ENCODE measurements at places on chromosomes 5 and 9.

DNA sequence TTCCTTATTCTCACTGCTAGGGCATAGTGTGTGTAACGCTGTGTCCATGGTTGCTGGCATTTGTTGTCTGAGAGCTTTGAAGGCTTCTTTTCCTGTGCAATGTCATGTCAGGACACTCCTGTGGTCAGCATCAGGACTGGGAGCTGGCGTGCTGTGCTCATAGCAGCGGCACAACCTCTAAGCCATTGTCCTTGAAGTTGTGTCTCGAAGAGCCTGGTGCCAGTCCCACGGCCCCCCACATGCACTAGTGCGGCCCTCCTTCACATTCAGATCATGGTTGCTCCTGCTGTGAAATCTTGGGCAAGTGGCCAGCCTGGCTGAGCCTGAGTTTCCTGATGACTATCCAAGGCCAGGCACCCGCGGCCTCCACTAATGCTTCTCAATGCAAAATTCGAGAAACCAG lies 32.4 kb downstream of the PDZD2 start:
- DNase-seq = no peak

GRCh38 chr9:108468364-108468763 lies 387.4 kb downstream of the ACTL7B start:
- DNase-seq = peak; percentile 23

- no peak for DNase-seq
Observed at GRCh38 chr5:180644825-180645273, 4.6 kb downstream of the FLT4 start.

DNA sequence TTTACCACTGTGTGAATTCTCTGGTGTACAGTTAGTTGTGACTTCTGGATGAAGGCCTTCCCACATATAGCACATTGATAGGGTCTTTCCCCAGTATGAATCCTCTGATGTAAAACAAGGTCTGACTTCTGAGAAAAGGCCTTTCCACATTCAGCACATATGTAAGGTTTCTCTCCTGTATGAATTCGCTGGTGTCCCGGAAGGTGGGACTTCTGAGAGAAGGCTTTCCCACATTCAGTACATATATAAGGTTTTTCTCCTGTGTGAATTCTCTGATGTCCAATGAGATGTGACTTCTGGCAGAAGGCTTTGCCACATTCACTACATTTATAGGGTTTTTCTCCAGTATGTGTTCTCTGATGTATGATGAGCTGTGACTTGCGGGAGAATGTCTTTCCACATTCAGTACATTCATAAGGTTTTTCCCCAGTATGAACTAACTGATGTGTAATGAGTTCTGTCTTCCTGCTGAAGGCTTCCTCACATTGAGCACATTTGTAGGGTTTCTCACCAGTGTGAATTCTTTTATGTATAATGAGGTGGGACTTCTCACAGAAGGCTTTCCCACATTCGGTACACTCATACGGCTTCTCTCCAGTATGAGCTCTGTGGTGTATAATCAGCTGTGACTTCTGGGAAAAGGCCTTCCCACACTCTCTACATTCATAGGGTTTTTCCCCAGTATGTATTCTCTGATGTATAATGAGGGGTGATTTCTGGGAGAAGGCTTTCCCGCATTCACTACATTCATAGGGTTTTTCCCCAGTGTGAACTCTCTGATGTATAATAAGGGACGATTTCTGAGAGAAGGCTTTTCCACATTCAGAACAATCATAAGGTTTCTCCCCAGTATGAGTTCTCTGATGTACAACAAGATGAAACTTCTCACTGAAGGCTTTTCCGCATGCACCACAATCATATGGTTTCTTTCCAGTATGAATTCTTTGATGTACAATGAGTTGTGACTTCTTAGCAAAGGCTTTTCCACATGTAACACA lies 9.1 kb downstream of the ZNF300 start:
- no peak for DNase-seq

DNA sequence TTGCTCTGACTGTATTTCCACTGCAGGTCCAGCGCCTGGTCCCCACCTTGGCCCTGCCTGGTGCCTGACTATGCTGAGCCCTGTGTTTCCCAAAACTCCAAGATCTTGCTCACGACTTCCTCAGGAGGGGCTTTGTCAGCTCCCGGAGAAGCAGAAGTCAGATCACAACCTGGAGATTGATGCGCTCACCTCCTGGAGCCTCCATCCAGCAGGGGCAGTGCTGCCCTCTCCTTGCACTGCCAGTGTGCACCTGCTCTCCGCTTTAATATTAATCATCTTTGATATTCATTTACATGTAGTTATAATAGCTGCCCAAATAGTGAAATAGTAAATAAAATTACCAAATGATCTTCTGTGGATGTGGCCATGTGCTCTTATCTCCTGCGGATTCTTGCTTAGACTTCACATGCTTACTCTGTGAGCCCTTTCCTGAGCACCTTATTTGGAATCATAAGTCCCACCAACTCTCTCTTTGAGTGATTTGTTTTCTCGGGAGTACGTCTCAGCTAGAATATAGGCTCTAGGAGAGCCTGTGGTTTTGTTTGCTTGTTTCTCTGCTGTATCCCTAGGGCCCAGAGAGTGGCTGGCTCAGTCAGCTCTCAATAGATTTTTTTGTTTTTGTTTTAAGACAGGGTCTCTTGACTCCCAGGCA lies 17.4 kb downstream of the MAML1 start:
- DNase-seq = no peak

GRCh38 chr5:108801301-108801700 lies 53.6 kb downstream of the FER start:
- DNase-seq = no peak

DNA sequence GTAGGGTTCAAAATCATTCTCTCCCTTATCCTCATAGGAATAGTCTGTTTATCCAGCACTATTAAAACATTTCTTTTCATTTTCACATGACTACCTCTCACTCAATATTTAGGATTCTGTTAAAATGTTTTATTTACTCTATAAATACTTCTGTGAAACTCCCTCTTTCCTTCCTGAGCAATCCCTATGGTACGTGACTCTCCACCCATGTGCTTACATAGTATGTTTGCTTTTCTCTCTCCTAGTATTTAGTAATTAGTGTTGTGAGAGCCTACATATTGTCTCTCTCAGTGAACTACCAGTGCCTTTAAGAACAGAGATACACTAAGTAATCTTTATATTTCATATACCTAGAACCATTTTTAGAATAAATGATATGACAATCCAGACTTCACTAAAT lies 46.0 kb downstream of the PTPRD start:
- DNase-seq = no peak

GRCh38 chr9:120080849-120081248 lies 499.1 kb downstream of the CDK5RAP2 start:
- DNase-seq = no peak

- no peak for DNase-seq
Observed at GRCh38 chr5:79687889-79688288, 1.7 kb upstream of the CMYA5 start.

DNA sequence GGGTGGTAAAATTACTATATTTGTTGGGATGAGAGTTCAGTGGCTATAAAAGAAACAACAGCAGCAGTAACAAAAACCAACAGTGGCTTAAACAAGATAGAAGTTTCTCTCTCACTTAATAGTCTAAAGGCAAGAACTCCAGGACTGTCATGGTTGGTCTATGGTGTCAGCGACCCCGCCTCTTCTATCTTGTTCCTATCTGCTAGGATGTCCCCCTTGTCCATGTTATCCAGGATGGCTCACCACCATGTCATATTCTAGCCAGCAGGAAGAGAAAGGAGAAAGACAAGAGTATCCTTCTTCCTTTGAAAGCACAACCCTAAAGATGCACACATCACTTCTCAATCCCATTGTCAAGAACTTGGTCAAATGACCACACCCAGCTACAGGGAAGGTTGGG lies 11.3 kb upstream of the OTP start:
- no peak for DNase-seq

- DNase-seq = no peak
Observed at GRCh38 chr5:147956064-147956841, 49.9 kb upstream of the C5orf46 start.

GRCh38 chr5:55969956-55970355 lies 24.8 kb downstream of the IL6ST start:
- DNase-seq = peak; percentile 54

DNA sequence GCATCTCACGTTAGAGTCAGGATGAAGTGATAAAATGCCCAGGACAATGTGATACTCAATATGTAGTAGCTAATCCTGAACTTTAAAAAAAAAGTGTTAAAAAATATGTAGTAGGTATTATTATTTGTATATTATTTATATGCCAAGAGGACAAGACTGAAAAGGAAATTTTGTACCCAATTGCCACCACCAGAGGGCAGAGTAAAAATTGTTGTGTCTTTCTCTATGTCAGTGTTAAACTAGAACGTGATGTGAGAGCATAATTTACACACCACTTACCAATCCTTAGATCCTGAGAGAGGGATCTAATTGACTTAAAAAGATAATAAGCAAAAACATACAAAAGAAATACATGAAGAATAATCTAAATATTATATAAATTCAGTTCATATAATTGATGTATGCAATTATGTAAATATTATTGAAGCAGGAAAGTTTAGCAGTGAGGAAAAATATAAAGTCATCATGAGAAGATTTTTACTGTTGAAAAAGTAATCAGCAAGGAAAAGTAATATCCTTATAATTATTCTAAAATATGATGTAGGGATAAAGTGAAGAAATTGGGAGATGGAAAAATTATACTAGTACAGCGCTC lies 288.9 kb downstream of the RAB3C start:
- peak; percentile 36 for DNase-seq

DNA sequence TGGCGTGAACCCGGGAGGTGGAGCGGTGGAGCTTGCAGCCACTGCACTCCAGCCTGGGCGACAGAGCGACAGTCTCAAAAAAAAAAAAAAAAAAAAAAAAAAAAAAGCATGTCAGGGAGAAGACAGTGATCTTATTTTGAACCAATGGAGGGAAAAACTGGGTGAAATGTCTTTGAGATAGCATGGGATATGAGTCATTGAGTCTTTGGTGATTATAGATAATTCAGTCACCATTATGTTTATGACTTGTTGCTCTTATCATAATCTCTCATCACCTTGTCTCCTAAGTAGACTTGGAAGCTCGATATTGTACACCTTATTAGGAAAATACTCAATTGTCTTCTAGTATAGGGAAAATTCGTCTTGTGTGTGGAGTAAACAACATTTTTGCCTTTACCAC lies 55.1 kb upstream of the KDM4C start:
- no peak for DNase-seq

DNA sequence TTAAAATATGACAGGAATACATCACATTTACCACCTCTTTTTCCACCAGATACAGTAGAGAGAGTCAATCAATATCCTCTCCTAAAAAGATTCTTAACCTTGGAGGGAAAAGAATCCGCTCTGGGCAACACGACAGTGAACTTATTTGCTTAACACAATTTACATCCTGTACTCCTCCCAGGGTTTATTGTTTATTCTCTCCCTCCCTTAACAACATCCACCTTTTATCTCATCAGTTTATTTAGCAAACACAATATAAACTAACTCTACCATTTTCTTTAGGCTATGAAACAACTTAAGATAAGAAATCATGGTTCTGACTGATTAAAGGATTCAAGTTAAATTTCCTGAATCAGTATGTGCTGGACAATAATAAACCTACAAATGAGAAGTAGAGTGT lies 50.9 kb downstream of the CERT1 start:
- no peak for DNase-seq

- DNase-seq = no peak
Observed at GRCh38 chr9:82308836-82309235, 320.3 kb downstream of the SPATA31D1 start.

DNA sequence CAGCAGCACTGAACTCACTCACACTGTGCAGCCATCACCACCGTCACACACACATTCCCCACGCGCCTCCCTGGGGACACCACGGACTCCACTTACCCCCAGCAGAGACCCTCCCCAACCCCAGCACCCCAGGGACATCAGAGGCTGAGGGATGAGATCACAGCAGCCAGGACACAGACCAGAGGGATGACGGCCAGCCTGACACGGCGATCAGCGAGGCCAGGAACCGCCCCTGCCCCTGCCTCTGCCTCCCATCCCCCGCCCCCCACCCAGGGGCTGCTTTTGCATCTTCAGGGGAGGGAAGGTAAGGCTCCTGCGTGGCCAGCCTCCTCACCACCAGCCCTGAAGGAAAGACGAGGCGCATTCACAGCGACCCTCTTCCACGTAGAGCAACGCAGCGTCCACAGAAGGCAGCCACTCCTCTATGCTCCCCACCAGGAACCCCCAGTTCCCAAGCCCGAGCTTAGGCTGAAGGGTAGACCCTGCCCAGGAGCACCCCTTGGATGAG lies 104.5 kb downstream of the VAV2 start:
- DNase-seq = no peak

GRCh38 chr9:86562691-86563090 lies 208.5 kb upstream of the TUT7 start:
- no peak for DNase-seq

- DNase-seq = peak; percentile 17
Observed at GRCh38 chr5:143231416-143231815, 172.1 kb downstream of the NR3C1 start.

DNA sequence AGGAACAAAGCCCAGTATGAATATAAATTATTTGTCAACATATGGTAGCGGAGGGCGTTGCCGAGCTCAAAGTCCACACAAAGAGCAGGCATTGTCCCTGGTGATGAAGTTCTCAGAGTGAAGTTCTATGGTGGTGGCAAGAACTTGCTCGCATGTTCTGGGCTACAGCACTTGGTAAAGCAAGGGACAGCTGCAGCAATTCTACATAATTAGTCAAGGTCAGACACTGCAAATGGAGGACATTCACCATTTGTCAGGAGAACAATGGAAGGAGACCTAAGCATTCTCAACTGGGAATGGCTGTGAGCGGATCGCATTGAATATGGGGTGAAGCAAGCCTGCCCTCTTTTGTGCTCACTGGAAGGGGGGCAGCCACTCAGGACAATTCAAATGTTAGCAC lies 503.8 kb upstream of the ADAMTS16 start:
- no peak for DNase-seq
